Activated CD4-positive, alpha-beta memory T cell treated with anti-CD3 and anti-CD28 coated beads, Interleukin-2, amount 10 ng/mL, durations not matched to agents 7 days and 5 days (primary cell): ENCODE measurements at places on chromosomes 6 and 20. TPM values are rescaled to one million over a fixed set of nuclear protein-coding genes. Genes with fewer than 3 reads are reported as not detected.

The EEF1A1 gene
- total RNA-seq: 7,455 TPM

The SPTLC3 gene
- total RNA-seq: not detected

DNA sequence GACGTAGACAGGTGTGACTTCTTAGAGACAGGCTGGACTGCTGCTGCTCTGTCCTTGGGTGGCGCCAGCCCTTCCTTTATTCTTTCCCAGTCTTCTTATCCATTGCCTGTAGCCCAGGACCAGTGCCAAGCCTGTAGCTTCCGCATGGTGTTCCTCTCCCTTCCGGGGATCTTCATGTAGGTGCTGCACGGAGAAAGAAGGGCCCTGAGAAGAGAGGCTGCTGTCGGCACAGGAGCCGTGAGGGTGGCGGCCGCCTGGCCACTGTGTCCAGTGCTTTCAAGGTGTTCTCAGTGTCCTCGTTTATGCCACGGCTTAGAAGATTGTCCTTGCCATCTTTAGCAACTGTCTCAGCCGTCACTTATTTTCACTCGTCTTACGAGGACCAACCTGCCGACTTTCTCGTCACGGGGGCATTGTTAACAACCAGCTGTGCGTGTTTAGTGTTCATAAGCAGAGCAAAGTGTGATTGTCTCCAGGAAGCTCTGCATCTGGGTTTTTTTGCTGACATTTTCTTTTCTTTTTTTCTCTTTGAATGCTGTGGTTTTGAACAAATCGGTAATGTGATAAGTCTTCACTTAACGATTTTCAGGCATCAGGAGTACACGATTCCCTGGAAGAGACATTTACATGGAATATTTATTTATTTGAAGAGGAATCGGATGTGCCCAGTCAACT, 61.2 kb downstream of the PPP1R14C start:
- no peak for DNase-seq

The SIGLEC1 gene
- 0.03 TPM for total RNA-seq

The BPHL gene
- 7.3 TPM for total RNA-seq

- DNase-seq: no peak
These were observed 124.9 kb upstream of the TMEM170B start for GRCh38 chr6:11412616-11413015.

The EYA4 gene
- total RNA-seq: not detected

DNA sequence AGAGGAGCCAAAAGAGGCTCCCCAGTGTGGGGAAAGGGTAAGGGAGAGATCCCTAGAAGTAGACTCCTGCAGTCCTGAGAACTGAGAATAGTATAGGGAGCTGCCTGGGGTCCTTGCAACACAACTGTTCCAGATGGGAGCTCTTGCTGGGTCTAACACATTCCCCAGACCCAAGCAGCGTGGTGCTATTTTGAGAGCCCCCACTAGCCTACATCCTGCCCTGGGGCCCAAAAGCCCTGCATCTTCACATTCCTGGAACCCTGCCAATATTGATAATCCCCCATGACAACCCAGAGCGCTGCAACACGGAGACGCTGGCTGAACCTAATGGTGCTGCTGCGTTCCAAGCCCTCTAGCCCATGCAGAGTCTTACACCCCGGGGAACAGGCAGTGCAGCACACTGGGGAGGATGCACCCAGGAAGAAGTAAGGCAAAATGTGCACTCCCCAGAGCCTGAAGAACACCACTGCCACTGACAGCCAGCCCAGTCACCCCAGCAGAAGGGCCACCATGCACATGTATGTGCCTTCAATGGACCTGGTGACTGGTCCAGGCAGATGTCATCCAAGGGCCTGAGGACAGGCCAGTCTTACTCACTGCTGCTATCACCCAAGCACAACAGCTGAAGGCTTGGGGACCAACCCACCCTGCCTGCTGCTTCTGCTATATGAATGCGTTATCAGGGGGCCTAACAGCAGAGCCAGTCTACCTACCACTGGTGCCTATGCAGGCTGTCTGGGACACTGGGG, 7.0 kb upstream of the RNF217 start:
- DNase-seq: no peak

The CD164 gene
- 370 TPM for total RNA-seq

GRCh38 chr6:12973386-12973785, 256.8 kb downstream of the PHACTR1 start:
- no peak for DNase-seq

- peak; percentile 44 for DNase-seq
These were observed 41.1 kb upstream of the FANCE start for GRCh38 chr6:35411066-35411465.

The NRM gene
- 40.5 TPM for total RNA-seq

DNA sequence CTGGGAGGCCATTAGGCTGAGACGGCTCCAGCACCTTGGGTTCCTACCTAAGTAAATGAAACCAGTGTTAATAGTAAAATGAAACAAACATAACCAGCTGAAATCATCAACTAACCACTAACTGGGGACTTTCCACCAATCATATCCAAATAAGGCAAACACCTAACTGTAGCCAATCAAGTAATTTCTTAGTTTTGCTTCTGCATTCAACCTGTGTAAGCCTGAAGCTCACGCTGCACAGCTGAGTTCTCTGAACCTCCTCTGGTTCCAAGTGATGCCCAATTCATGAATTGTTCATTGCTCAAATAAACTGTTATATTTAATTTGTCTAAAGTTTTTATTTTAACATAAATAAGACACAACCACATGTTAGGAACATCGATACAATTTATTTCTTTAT, 22.5 kb downstream of the KLHL32 start:
- no peak for DNase-seq

The TTBK1 gene
- total RNA-seq: 0.30 TPM

GRCh38 chr6:102571236-102571908, 1177.9 kb downstream of the GRIK2 start:
- no peak for DNase-seq

The CD109 gene
- total RNA-seq: 13.6 TPM

- DNase-seq: peak; percentile 99
These were observed at the start of gene ACSS2 for GRCh38 chr20:34876406-34877282. ACSS2 (plus strand) TSS chr20:34876612; CDS start chr20:34876646, 34 bp downstream.

GRCh38 chr20:36285746-36286447, 20.2 kb upstream of the DLGAP4 start:
- DNase-seq: peak; percentile 5

DNA sequence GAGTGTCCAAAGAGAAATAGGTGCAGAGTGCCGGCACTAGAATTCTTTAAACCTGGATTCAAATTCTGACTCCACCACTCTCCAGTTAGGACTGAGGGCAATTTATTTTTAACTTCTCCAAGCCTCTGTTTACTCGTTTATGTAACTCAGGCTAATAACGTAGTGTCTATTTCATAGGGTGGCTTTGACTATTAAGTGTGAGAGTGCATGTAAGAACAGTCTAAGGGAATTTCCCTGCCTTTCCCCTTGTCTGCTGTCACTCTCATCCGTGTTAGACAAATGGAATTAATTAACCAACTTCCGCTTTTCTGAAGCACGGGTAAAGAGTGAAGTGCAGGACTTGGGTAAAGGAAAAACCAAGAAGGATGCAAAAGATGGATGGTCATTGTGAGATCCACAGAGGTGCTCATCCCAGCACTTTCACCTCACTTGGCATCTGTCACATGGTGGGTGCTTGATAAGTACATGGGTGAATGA, 4.1 kb upstream of the ZKSCAN8 start:
- no peak for DNase-seq
